Activated CD8-positive, alpha-beta memory T cell treated with anti-CD3 and anti-CD28 coated beads for 1 hour (primary cell): ENCODE measurements at places on chromosomes 4 and X.
A peak's percentile ranks its signal among the peaks of the same experiment; 100 is the strongest.

DNA sequence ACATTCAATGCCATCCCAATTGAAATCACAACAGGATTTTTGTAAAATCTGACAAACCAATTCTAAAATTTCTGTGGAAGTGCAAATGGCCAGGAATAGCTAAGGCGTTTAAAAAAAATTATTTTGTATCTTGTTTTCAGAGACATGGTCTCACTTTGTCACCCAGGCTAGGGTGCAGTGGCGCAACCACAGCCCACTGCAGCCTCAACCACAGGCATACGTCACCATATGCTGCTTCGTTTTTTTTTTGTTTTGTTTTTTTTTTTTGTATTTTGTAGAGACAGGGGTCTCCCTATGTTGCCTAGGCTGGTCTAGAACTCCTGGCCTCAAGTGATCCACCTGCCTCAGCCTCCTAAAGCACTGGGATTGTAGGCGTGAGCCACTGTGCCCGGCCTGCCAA is 24.5 kb downstream of the ZNF41 start:
- no peak for DNase-seq

- DNase-seq, result no peak
These were observed 910 bp downstream of the ANK2 start for GRCh38 chr4:113050371-113050755.

GRCh38 chrX:129823115-129823514 is 20.6 kb downstream of the ZDHHC9 start:
- DNase-seq, result peak; percentile 10

- DNase-seq, result peak; percentile 37
These were observed 34.4 kb upstream of the CDKL5 start for GRCh38 chrX:18390941-18391538.

DNA sequence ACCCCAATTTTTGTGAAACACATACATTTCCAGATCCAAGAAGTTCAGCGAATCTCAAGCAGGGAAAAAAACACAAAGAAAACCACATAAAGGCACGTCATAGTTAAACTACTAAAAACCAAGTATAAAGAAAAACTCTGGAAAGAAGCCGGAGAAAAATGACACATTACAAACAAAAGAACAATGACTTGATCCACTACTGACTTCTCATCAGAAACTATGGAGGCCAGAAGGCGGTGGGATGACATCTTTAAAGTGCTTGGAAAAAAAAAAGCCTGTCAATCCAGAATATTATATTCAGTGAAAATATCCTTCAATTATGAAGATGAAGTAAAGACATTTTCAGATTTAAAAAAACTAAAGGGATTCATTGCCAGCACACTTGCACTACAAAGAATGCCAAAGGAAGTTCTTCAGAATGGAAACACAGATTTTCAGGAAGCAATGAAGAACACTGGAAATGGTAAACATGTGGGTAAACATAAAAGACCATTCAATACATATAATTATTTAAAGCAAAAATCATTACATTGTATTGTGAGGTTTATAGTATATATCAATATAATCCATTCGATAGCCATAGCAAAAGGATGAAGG is 32.6 kb upstream of the PPP2R2C start:
- no peak for DNase-seq

GRCh38 chr4:182955411-182955810 is 38.2 kb upstream of the DCTD start:
- no peak for DNase-seq

GRCh38 chr4:12580787-12581186 is 903.4 kb downstream of the RAB28 start:
- DNase-seq, result no peak
